ENCODE measurements at places on chromosomes 5 and 9. TPM values are rescaled to one million over a fixed set of nuclear protein-coding genes. Genes with fewer than 3 reads are reported as not detected.

IFNA13 gene
- total RNA-seq: not detected

PCDHAC2 gene
- total RNA-seq: not detected

GPR150 gene
- total RNA-seq: 0.74 TPM

IFNK gene
- not detected for total RNA-seq

PGM5 gene
- total RNA-seq: not detected

TRIM36 gene
- total RNA-seq: not detected

NAIP gene
- 4.7 TPM for total RNA-seq

PCSK1 gene
- total RNA-seq: not detected

GFM2 gene
- total RNA-seq: 46.7 TPM

TBC1D2 gene
- 3.6 TPM for total RNA-seq

PRR16 gene
- total RNA-seq: not detected

GRM6 gene
- total RNA-seq: not detected

ARSI gene
- not detected for total RNA-seq

PCDHA10 gene
- total RNA-seq: not detected

SUSD3 gene
- total RNA-seq: 70.7 TPM

CARD9 gene
- 1.7 TPM for total RNA-seq

SLC6A19 gene
- total RNA-seq: not detected

DCAF12 gene
- total RNA-seq: 35.1 TPM

ACTBL2 gene
- total RNA-seq: not detected

PCDHA9 gene
- not detected for total RNA-seq

PAX5 gene
- 0.61 TPM for total RNA-seq

HTR4 gene
- not detected for total RNA-seq

WDR41 gene
- 28.9 TPM for total RNA-seq

GNG10 gene
- total RNA-seq: 27.3 TPM

CCL27 gene
- total RNA-seq: not detected

CLK4 gene
- total RNA-seq: 37.8 TPM

STING1 gene
- 128 TPM for total RNA-seq

DMGDH gene
- 2.7 TPM for total RNA-seq

LECT2 gene
- total RNA-seq: not detected

PCSK5 gene
- total RNA-seq: 6.3 TPM

TXNDC8 gene
- total RNA-seq: not detected

Data from activated naive CD4-positive, alpha-beta T cell treated with anti-CD3 and anti-CD28 coated beads, Interleukin-2, amount 50 U/mL, for 72 hours (primary cell).